ENCODE measurements at places on chromosomes 4 and X. TPM values are rescaled to one million over a fixed set of nuclear protein-coding genes. Genes with fewer than 3 reads are reported as not detected.

TRPC5OS gene
- polyA plus RNA-seq, result not detected

C1QTNF7 gene
- polyA plus RNA-seq, result not detected

SLITRK4 gene
- polyA plus RNA-seq, result not detected

TMEM271 gene
- polyA plus RNA-seq, result not detected

CENPVL2 gene
- polyA plus RNA-seq, result not detected

KIF4A gene
- not detected for polyA plus RNA-seq

CT83 gene
- not detected for polyA plus RNA-seq

GPRASP2 gene
- 0.19 TPM for polyA plus RNA-seq

FHIP1A gene
- not detected for polyA plus RNA-seq

MTCP1 gene
- 27.3 TPM for polyA plus RNA-seq

VEGFD gene
- polyA plus RNA-seq, result not detected

TRIM75 gene
- polyA plus RNA-seq, result not detected

F8A1 gene
- 12.7 TPM for polyA plus RNA-seq

MND1 gene
- not detected for polyA plus RNA-seq

STK32B gene
- polyA plus RNA-seq, result not detected

SETD7 gene
- 11.9 TPM for polyA plus RNA-seq

PNMA6E gene
- not detected for polyA plus RNA-seq

ARX gene
- polyA plus RNA-seq, result not detected

DUX4 gene
- not detected for polyA plus RNA-seq

PRPS2 gene
- polyA plus RNA-seq, result 73.0 TPM

GPR34 gene
- polyA plus RNA-seq, result not detected

DNA sequence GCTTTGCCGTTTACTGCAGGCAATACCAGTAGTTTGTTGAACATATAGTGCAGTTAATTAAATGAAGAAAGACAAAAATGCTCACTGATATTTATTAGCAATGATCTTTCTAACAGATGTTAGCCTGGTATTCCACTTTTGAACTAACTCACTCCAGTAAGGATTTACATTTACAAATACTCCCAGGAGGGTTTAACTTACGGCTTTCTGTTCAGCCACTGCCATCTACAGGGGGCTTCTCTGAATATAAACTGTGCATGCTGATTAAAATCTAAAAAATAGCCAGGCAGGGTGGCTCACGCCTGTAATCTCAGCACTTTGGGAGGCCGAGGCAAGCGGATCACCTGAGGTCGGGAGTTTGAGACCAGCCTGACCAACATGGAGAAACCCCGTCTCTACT is 2.2 kb upstream of the SRD5A3 start:
- no peak for DNase-seq

GRCh38 chr4:168522829-168523489 is 26.1 kb downstream of the PALLD start:
- DNase-seq, result no peak

- DNase-seq, result no peak
Observed at GRCh38 chr4:80097400-80098177, 24.6 kb upstream of the ANTXR2 start.

- DNase-seq, result no peak
Observed at GRCh38 chr4:32601848-32602247, 1881.7 kb downstream of the PCDH7 start.

DNA sequence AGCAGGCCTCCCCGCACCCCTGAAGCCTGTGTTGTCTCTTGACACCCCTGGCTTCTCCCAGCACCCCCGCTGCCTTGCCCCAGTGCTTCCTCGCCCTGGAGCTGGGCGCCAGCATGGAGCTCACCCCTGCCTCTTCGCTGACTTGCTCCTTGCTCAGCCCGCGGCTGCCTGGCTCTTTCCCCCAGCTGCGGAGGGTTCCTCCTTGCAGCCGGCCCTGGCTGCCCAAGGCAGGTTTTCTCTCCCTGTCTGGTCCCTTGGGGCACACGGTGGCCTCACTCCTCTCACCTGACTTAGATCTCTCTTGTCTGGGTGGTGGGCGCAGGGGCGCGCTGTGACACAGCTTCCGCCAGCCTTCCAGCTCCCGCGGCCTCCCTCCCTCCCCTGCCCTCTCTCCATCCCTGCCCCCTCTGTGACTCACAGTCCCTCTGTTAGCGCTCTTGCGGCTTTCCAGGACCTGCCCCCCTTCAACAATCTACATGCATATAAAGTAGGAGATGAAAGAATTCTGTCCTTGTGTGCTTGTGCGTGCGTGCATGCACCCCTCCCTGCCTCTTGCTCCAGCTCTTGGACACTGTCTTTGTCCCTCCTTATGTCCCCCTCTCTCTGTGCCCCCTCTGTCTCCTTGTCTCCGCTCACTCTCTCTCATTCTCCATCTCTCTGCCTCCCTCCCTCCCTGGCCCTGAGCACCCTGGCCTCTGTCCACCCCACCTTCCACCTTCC is 2.2 kb downstream of the PLXNB3 start:
- no peak for DNase-seq

DNA sequence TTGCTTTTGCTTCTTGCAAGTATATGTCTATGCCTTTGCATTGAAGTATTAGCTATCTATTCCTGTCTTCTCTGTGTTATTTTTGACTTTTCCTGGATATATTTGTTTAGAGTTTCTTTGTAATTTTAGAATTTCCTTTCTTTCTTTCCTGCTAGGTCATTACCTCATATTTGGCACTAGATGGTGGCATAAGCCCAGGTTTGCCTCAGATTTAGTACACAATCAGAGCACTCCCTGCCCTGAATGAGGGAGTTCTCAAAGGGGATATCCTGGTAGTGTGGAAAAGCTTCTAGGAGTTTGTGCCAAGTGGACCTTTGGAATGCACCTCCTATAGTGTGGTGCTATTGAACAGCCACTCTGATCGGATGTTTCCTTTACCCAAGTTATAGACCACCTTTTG is 181.6 kb downstream of the UGT8 start:
- DNase-seq, result no peak

GRCh38 chr4:75834772-75835154 is 67.5 kb downstream of the PPEF2 start:
- DNase-seq, result no peak

GRCh38 chrX:65997978-65998717 is 41.7 kb downstream of the VSIG4 start:
- no peak for DNase-seq

GRCh38 chrX:6383488-6383887 is 151.4 kb downstream of the VCX3A start:
- no peak for DNase-seq

- no peak for DNase-seq
Observed at GRCh38 chr4:147996859-147997258, 265.0 kb downstream of the ARHGAP10 start.

DNA sequence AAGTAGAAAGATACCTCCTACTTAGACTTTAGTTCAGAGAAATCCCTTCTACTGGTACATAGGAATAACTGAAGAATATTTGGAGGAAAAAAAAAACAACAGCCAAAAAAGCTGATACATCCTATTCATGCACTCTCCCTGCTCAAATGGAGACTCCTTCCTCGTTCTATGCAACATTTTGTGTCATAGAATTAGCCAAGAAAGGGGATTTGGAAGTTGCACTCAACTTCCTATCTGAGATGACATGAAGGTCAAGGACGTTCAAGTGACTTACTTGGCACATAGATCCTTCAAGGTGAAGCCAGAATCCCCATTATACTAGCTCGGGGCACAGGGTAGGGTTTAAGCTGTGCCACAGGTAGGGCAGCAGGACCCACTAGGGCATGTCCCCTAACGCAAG is 56.2 kb upstream of the S100G start:
- no peak for DNase-seq

GRCh38 chr4:115152081-115152480 is 38.7 kb upstream of the NDST4 start:
- DNase-seq, result no peak

- DNase-seq, result no peak
Observed at GRCh38 chrX:66004928-66005829, 34.7 kb downstream of the VSIG4 start.

- DNase-seq, result no peak
Observed at GRCh38 chrX:139831675-139832456, 101.0 kb downstream of the ATP11C start.

GRCh38 chr4:30743897-30744296 is 23.7 kb downstream of the PCDH7 start:
- DNase-seq, result no peak

DNA sequence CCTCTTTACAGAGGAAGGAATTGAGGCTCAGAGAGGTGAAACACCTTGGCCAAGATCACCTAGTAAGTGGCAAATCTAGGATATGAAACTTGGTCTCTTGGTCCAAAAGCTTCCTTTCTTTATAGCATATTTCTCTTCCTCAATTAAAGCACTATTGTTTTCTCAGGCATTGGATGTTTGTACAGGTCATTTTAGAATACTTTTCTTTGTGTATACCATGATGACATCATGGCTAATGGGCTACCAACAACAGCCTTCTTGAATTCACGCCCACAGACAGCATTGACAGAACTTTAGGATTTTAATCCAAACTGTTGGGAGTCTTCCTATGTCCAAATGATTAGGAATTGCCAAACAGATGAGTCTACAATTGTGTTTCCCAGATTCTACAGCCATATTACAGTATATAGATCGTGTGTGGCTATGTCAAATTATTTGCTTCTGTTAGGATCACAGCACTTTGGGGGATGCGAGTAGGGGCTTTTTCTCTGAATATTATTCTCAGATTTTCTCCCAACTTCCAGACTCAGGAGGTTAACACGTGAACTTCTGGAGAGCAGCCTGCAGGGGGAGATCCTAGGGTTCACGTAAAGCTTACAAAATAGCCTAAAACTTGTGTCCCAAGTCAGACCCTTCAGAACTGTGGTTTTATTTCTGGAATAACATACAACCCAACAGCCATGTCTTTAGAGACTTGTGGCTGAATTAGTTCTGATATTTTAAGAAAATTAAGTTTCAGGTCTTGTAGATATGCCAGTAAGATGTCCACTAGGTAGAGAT is 191.8 kb downstream of the SHROOM3 start:
- no peak for DNase-seq

DNA sequence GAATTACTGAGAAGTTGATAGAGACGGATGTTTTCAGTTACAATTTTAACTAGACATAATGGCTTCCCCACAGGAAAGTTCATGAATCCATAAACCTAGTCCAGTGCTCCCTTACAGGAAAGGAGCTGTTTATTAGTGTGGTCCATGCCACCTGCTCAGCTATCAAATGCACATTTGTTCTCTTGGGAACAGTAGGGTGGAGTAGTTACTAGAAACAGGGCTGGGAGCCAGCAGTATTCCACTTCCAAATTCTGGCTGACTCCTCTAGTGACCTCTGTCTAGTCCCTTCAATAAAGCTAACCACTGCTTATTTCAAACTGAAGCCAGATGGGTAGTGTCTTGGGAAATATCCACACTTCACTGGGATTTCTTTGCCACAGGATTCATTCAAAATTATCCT is 88.4 kb upstream of the TLL1 start:
- DNase-seq, result no peak

DNA sequence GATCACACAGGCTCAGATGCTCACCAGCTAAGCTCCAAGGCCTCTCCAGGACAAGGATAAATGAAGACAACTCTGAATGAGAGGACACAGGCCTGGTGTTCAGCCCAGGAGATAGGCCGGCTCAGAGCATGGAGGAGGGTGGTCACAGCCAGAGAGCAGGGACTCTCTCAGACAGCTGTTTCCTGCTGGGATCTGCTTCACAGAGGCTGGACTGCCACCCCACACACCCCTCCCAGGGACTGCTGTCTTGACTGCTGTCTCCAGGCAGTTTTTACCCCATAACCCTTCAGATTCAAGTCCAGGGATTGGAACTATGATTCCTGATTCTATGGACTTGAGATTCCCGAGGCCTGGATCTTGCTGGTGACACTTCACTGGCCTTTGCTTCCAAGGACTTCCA is 89.0 kb downstream of the SMIM20 start:
- no peak for DNase-seq

DNA sequence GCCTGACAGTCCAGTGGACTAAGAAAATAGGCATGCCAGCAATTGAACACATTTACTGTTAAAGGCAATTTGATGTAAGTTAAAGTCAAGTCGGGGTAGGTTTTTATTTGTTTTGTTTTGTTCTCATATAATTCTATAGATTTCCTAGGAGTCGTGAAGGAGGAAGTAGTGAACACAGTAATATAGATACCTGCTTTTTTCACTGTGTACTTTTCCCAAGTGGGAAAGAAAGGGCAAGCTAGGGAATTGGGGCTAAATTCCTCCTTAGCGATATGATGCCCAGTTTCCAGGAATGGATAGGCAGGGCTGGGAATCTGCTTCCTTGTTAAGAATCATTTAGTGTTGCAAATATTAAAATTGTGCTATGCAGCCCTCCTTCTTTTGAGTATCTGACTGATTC is 271.0 kb downstream of the ARHGAP24 start:
- no peak for DNase-seq

DNA sequence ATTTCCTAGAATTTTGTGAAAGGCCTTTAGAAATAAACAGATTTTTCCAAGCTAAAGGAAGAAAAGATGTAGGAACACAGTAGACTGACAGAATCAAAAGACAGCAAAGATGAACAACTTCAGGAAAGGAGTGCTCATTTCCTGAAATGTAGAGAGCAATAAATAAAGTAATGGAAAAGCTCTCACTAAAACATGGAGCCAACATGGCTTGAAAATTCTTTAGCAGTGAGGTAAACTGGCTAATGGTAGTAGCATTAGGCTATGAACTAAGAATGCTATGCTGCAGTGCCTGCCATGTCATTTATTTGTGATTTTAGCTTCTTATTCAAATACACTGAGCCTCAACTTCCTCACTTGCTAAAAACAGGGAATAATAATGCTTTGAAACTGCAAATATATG is 108.7 kb downstream of the IQCM start:
- DNase-seq, result no peak

GRCh38 chr4:40581254-40582140 is 48.2 kb downstream of the RBM47 start:
- no peak for DNase-seq

- no peak for DNase-seq
Observed at GRCh38 chr4:89514811-89515210, 207.2 kb upstream of the GPRIN3 start.

DNA sequence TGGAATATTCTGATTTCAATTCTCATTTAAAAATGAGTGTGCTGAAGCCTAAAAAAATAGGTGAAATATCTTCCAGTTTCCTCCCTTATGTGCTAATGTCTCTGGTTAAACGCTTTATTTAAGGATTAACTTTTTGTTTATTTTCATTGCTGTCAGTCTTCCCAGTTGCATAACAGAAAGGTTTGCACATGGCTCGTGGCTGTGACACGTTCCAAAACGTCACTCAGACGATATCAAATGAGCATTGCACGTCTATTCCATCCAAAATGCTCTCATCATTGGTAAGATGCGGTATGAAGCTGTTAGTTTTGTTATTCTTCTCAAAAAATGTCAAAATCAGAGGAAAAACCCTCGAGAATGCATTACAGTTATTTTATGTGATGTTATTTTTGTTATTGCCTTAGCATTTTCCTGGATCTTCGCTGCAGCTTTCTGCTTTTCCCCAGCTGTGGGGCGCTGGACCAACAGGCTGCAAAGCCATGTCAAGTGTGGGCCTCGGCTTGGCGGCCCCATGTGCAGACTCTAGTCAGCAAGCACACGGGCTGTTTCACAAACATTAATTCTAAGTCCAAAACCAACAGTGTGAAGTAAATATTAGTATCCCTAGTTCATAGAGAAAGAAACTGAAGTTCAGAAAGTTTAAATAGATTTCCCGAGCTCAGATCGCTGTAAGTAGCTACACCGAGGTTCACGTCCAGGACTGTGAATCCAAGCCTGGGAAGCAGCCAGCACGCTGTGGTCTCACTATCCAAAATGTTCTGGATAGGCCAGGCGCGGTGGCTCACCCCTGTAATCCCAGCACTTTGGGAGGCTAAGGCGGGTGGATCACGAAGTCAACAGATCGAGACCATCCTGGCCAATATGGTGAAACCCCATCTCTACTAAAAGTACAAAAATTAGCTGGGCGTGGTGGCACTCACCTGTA is 793.4 kb upstream of the FRG1 start:
- DNase-seq, result no peak

GRCh38 chr4:84708406-84709135 is 125.6 kb downstream of the CDS1 start:
- no peak for DNase-seq

GRCh38 chr4:135418353-135418752 is 1216.8 kb upstream of the PABPC4L start:
- no peak for DNase-seq
